ENCODE measurements at places on chromosomes 5 and 9.
A peak's percentile ranks its signal among the peaks of the same experiment; 100 is the strongest.

DNA sequence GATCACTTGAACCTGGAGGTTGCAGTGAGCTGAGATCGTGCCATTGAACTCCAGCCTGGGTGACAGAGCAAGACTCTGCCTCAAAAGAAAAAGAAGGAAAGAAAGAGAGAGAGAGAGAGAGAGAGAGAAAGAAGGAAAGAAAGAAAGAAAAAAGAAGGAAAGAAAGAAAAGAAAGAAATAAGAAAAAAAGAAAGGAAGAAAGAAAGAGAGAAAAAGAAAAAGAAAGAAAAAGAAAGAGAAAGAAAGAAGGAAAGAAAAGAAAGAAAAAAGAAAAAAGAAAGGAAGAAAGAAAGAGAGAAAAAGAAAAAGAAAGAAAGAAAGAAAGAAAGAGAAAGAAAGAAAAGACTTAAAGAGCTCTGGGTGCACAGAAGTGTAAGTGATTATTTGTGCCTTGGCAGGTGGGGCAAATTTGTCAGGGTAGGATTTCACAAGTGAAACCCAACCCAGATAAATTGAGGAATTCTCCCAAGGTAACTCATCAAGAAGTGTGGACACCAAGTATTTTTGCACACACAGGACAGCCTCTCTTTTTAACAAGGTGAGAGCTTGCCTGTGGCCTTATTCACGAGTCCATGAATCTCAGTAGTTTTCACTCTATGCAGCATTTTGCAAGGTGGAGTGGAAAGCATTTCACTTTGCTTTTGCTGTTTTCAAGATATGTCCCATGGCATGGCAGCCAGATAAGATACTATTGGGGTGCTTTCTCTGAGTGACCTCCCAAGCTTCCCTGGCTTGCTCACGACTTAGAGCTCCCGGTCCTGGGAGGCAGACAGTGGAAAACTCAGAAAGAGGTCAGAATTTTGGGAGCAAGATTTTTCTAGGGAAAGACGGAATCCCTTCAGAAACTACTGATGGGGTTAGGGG is 57.8 kb downstream of the C9orf153 start:
- DNase-seq, result no peak

DNA sequence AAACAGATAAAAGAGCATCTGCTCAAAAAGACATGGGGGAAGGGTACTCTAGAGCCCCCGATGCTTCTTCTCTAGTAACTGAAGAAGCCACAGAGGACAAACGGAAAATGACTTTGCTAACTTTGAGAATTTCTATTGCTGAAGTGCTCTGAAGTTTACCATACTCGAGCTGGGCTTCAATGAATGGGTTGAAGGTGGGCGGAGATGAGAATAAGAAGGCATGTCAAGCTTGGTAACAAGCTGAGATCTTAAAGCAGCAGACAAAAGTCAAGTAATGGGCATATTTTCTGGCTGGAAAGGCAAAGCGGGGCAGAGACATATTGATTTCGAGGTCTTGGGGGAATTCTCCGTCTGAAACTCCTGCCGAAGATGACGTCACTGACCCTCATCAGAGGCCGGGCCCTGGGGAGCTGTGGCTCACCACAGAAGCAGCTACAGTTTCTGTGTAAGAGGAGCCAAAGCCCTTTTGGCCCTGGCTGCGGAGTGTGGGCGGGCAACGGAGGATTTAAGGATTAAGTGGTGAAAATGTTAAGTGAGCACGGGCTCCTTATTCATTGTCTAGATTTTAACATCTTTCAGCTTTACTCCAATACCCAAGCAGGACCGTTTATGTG is 115.8 kb upstream of the SLIT3 start:
- DNase-seq, result peak; percentile 92

GRCh38 chr5:169074839-169075238 is 226.1 kb downstream of the SLIT3 start:
- no peak for DNase-seq

GRCh38 chr5:126931963-126932660 is 98.2 kb downstream of the MARCHF3 start:
- DNase-seq, result no peak

DNA sequence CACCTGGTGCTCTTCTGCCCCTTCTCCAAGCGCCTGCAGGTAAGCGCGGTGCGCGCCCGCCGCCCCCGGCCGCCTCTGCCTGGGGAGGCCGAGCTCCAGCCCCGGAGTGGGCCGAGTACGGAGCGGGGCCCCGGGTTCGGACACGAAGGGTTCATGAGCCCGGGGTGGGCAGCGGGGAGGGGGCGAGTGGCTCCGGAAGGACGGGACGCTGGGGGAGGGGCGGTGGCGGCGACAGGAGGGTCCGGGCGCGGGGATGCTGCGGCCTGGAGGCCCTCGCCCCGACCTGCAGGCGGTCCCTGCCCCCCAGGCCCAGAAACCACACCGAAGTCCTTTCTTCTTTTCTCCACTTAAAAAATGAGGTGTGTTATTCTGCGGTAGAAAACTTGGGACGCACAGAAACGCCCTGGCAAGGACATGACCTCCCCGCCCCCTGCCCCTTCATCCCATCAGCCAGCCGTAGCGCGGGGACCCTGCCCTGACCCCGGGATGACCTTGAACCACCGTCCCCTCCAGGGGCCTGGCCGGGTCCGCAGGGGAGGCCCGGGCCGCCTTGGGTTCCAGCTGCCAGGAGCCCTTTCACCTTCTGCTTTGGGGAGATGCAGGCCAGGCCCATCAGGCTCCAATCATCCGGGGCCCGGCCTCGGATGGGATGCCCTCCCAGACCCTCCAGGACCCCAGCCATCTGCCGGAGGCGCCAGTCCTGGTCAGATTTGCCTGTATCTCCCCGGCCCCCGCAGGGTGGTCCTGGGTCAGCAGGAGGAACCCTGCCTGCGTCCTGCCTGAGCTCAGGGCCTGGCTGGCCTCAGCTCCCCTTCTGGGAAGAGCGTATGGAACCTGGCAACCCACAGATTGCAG is 545 bp downstream of the DIPK1B start:
- no peak for DNase-seq

GRCh38 chr9:128911529-128912035 is 9.2 kb upstream of the PHYHD1 start:
- DNase-seq, result no peak

- DNase-seq, result no peak
Observed at GRCh38 chr5:81606150-81606549, 144.7 kb downstream of the SSBP2 start.

DNA sequence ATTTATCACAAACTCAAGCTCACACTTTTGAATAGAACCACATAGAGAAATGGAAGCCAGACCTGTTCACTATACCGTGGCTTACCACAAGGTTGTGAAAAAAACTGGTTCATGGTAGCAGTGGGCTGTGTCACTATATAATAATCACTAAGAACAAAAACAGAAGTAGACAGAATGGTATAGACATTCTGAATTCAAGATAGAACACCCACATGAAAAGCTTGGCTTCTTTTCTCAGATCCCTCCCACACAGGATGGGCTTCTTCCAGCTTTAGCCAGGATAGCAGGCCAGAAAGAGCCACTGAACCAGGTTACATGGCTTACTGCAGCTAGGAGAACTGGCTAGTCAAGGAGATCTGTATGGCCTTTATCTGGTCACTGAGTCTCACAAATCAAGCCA is 6.1 kb upstream of the NRG2 start:
- no peak for DNase-seq

DNA sequence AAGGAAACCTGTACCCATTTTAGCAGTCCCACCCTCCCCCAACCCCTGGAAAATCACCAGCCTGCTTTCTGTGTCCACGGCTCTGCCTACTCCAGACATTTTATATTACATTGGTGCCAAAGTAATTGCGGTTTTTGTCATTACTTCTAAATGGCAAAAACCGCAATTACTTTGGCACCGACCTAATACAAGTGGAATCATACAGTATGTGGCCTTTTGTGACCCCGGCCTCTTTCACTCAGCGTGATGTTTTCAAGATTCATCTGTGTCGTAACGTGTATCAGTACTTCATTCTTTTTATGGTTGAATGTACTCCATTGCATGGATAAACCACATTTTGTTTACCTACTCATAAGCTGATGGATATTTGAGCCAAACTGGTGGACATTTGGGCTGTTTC is 9.7 kb upstream of the ORM1 start:
- no peak for DNase-seq

GRCh38 chr5:55303238-55303690 is 4.2 kb downstream of the DHX29 start:
- peak; percentile 92 for DNase-seq

- peak; percentile 26 for DNase-seq
Observed at GRCh38 chr9:125240649-125240999, 519 bp downstream of the HSPA5 start.

- no peak for DNase-seq
Observed at GRCh38 chr5:142792865-142793232, 22.7 kb downstream of the ARHGAP26 start.

GRCh38 chr9:131630205-131630831 is 85.0 kb downstream of the PRRT1B start:
- DNase-seq, result no peak

DNA sequence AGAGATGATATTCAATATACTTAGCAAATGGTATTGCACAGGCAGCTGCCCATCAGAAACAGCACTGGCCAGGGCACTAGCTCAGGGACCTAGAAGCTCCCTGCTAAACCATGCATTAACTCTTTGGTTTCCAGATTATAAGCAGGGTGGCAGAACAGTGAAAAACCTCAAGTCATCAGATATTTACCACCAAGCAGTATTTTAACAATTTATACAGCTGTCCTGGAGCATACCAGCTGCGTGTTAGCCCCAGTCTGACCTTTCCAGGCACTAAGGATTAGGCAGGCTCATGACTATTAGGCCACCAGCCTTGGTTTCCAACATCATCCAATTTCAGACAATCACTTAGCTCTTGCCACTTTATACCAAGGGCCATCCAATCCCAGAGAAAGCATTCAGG is 326.5 kb downstream of the CAAP1 start:
- no peak for DNase-seq

DNA sequence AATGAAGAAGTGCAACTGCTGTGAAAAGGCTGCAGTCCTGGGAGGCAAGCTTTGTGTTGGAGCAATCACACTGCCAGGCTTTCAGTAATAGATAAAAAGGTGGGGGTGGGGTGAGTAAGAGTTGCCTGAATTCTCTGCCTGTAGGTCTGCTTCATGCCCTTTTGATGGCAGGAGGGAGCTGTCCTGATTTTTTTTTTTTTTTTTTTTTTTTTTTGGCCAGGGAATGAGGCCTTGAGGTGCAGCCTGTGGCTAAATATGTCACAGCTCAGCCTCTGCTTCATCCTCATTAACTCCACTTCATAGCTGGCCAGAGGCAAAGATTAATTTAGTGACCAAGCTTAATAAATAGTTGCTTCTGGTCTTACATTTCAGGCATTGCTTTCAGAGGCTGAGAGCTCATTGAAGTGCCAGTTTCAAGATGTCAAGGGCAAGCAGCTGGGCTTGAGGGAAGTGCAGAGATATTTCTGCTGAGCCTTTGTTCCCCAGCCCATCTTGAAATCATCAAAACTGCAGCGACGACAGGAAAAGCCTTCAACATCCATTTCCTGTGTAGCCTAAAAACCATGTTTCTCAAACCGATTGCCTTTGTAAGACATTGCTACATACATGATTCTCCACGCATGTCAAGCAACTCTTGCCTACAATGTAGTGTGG is 134.7 kb downstream of the MACIR start:
- peak; percentile 45 for DNase-seq

- DNase-seq, result no peak
Observed at GRCh38 chr5:154708207-154708606, 47.0 kb upstream of the LARP1 start.

- DNase-seq, result no peak
Observed at GRCh38 chr9:7342229-7342628, 457.3 kb downstream of the DMAC1 start.

Data from amniotic epithelial cell (primary cell).